ENCODE measurements at places on chromosomes 1 and 21. TPM values are rescaled to one million over a fixed set of nuclear protein-coding genes. Genes with fewer than 3 reads are reported as not detected.

DNA sequence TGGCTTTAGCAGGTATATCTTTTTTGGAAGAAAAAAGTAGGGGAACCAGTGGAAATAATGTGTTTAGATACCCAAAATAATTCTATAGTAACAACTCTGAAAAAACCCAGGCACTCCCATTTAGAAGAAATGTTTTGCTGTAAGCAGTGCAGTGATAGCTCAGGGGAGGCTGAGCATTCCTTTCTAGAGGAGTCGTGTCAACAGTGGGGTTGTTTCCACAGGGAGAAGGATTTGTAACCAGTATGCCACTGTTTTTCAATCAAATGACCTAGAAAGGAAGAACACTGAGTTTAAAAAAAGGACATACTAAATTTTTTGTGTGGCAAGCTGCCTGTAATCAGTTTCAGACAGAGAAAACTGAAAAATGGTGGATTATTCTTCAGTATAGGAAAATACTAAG, 2.4 kb downstream of the PGD start:
- DNase-seq, result no peak

DNA sequence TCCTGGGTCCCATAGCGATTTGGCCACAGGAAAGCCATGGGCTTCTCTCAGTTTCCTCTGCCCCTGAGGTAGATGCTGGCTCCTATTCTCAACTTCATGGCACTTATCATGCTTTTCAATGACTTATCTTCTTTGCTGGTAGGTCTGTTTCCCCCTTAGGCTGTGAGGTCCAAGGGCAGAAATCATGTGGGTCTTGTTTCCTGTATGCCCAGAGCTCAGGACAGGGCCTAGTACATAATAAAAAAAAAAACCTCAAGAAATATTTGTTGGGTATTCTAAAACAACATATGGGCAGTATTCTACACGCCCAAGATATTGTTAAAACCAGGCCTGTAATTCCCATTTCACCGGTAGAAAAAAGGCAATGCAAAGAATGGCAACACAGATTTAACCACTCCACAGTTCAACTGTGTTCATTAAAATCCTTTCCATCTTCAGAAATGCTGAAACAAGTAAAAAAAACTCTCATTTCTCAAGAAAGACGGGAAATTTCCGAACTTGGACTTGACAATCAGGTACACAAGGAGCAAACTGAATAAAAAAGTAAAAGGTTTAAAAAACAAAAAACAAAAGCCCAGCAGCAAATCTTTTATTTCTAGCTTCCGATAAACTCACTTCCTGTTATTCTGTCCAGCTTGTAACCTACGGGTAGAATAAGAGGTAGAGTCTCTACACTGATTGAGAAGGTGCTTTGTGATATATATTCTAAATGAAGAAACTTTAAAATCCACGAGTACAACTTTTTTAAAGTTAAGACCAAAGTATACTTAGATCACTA, 6.3 kb upstream of the TDRD10 start:
- no peak for DNase-seq

The KRTAP12-2 gene
- total RNA-seq, result not detected

DNA sequence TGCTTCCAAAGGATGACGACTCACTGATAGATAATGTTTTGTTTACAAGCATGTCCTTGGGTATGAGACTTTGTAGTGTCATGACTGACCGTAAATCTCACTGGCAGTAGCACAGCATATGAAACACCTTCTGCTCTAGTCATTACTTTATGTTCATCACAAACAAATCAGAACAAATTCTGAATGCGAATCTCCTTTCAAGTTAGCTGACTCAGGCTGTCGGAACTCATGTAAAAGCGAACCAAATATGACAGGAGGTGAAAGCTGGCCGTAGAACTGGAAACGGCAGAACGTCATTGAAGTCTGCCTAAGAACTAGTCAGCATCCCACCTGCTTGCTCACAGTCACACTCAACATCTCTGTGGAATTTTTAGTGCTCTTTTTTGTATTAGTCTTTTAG, 143.9 kb downstream of the RGS7 start:
- DNase-seq, result no peak

GRCh38 chr1:186605762-186606350, 74.4 kb downstream of the PTGS2 start:
- no peak for DNase-seq

- DNase-seq, result no peak
Observed at GRCh38 chr21:24424776-24425175, 1182.5 kb downstream of the MRPL39 start.

The ST6GALNAC3 gene
- total RNA-seq, result 1.7 TPM

GRCh38 chr1:214989341-214989740, 93.2 kb upstream of the KCNK2 start:
- DNase-seq, result no peak

The AGT gene
- 1.2 TPM for total RNA-seq

DNA sequence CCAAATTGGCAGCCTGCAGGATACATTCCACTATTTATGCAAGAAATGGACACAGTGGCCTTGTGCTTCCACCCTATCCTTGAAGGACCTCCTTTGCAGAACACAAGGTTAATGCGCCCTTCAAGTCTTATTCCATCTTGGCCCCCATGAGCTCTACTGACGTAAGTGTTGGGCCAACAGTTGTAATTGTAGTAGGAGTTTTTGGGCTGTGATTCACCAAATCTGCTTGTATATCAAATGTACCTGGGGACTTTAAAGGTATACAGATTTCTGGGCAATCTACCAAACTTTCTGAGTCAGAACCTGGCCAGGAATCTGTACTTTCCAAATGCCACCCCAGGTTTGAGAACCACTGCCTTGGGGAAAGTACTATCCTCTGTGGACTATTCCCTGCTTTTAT, 100.9 kb upstream of the MARK1 start:
- DNase-seq, result no peak

The LCE3B gene
- total RNA-seq, result not detected

GRCh38 chr1:54500107-54500431, 48.0 kb upstream of the ACOT11 start:
- DNase-seq, result no peak

DNA sequence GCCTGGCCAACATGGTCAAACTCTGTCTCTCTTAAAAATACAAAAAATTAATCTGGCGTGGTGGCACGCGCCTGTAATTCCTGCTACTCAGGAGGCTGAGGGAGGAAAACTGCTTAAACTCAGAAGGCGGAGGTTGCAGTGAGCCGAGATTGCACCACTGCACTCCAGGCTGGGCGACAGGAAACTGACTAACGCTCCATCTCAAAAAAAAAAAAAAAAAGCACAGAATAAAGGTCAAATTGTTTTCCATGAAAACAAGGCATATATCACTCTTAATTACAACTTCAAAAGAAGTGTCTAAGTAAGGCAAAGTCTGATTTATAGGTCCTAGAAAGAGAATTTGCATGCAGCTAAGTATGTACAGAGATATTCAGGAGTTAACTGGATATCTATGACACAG, 25.6 kb downstream of the EYA3 start:
- no peak for DNase-seq

DNA sequence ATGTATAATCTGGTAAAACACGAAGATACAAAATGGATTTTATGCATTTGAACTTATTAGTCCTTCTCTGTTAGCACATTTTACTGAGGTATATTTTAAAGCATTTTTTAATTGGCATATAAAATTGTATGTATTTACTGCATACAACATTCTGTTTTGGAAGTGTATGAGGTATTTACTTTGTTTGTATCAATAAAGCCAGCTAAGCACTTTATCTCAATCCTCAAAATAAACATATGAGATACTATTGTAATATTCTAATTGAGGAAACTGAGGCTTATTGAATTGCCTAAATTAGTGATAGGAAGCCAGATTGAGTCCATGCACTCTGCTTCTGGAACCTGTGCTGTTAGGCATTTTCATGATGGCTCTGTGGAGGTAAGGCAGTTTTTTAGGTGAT, 65.6 kb downstream of the MTR start:
- DNase-seq, result no peak

GRCh38 chr1:199859491-199859933, 168.0 kb upstream of the NR5A2 start:
- no peak for DNase-seq

The ZYG11A gene
- 0.09 TPM for total RNA-seq

The GNAT2 gene
- not detected for total RNA-seq

GRCh38 chr1:202965422-202965821, 1.6 kb downstream of the CYB5R1 start:
- no peak for DNase-seq

DNA sequence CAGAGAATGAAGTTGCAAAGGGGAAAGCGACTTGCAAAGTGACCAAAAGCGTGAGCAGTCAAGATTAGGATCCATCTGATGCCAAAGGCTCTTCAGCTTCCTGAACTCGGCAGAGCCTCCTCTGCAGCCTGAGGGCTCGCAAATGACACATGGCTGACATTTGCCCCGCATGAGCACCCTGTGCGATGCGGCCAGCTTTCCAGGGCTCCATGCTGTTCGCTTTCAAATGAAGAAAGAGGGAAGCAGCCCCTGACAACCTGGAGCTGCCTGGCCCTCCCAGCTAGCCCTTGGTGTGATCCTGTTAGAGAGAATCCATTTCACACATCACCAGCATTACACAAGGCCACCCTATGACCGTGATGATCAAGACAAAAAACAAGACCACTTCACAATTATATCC, 20.2 kb upstream of the FAM131C start:
- DNase-seq, result no peak

- DNase-seq, result no peak
Observed at GRCh38 chr21:46082713-46082962, 15.3 kb upstream of the COL6A2 start.

GRCh38 chr1:155392898-155393411, 72.3 kb downstream of the RUSC1 start:
- no peak for DNase-seq

DNA sequence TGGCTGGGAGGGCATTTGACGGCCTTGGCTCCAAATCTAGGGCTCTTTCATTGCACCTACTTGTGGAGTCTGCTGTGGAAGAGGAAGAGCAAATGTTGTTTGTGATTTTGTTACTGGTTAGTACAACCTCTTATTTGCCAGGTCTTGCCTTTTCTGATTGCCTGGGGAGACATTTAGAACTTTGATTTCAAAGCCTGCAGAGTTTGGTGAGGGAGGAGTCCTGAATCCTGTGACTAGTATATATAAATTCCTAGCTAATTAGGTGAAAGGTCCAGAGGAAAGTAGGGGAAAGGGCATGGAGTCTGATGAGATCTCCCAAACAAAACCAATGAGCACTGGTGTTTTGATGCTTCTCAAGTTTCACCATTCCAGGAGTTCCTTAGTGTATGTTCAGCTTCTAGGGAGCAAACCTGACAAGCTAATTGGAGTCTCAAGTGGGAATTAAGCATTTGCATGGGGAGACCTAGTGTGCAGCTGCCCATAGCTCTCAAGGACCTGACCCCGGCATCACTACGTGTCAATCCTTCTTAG, 5.1 kb upstream of the HMGCS2 start:
- DNase-seq, result no peak

The PLA2G2F gene
- not detected for total RNA-seq

The OR2M7 gene
- not detected for total RNA-seq

DNA sequence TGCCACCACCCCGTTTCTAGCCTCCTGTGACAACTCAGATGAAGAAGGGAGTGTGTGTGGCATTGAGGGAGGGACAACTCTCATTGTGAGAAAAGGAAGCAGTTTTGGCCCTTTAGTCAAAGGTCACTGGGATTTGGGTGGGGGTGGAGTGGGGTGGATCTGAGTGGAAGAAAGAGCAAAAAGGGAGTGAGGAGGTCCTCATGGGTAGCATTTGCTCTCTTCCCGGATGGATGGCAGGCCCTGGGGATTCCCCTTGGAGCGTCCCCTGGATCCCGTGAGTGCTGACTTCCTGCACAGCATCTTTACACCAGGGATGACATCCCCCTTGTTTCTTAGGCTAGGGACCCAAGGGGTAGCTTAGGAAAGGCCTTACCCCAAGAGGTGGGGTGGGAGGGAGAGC, 460 bp downstream of the SERPINC1 start:
- no peak for DNase-seq

- no peak for DNase-seq
Observed at GRCh38 chr1:238018214-238018613, 127.5 kb upstream of the ZP4 start.

GRCh38 chr1:41678111-41678878, 193.8 kb upstream of the EDN2 start:
- DNase-seq, result no peak

GRCh38 chr1:16958475-16958874, 21.9 kb downstream of the MFAP2 start:
- DNase-seq, result no peak

The SPATA1 gene
- 3.5 TPM for total RNA-seq

The COL8A2 gene
- total RNA-seq, result 0.08 TPM

DNA sequence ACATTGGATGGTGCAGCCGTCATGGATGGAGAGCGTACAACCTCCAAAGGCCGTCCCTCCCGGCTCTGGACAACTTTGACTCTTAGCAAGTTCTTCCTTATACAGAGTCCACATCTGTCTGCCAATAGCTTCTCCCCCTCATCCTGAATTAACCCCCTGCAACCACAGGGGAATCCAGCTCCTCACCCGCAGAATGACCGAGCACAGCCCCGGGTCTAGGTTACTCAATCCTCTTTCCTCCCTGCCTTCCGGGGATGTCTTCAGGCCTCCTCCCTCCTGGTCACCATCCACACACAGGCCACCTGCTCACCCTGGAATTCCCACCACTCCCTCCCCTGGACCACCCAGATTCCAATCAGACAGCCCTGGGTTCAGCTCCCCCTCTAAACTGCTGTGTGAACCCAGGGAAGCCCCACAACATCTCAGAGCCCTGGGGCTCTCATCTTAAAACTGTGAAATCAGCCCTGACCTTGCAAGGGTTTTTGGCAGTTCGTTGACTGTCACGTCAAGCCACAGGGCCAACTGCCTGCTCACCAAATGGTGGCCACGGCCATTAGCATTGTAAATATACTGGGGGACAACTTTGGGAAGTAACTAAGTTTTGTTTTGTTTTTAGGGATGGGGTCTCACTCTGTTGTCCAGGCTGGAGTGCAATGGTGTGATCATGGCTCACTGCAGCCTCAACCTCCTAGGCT, 54.2 kb downstream of the HSPG2 start:
- DNase-seq, result no peak

- no peak for DNase-seq
Observed at GRCh38 chr1:176199707-176200106, 7.4 kb downstream of the COP1 start.

DNA sequence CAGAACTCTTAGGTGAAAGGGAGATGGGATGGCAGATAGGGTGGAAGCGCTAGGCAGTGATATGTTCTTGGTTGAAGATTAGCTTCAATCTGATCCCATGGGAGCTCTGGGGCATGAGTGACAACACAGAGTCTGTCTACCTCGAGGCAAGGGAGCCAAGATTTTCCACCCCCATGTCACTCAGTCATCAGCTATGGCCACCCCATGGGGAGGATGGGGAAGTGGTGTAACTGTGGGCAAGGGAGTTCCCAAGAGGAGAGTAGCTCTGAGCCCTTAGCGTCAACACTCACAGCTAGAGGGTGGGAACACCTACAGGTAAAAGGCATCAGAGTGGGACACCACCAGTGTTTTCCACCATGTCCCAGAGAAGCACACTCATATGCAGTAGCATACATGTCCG, 30.3 kb upstream of the C1QA start:
- DNase-seq, result no peak

- no peak for DNase-seq
Observed at GRCh38 chr1:182756423-182756822, 33.1 kb upstream of the NPL start.

DNA sequence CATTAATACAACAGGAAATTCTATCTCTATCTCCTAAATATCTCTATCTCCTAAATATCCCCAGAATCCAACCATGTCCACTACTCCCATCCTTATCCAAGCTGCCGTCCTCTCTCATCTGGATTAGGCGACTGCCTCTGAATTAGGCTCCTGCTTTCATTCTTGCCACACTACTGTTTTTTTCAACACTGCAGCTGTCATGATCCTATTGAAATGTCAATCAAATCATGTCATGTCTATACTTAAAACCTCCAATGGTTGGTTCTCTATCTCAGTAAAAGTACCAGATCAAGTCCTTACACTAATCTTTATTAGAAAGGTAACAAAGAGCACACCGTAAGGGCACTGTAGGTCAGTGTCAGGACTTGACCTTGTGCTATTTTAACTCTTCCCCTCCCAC, 82.0 kb upstream of the NFIA start:
- no peak for DNase-seq

Data from T-cell (primary cell).